ENCODE measurements at places on chromosomes 16 and 17. TPM values are rescaled to one million over a fixed set of nuclear protein-coding genes. Genes with fewer than 3 reads are reported as not detected.

DNA sequence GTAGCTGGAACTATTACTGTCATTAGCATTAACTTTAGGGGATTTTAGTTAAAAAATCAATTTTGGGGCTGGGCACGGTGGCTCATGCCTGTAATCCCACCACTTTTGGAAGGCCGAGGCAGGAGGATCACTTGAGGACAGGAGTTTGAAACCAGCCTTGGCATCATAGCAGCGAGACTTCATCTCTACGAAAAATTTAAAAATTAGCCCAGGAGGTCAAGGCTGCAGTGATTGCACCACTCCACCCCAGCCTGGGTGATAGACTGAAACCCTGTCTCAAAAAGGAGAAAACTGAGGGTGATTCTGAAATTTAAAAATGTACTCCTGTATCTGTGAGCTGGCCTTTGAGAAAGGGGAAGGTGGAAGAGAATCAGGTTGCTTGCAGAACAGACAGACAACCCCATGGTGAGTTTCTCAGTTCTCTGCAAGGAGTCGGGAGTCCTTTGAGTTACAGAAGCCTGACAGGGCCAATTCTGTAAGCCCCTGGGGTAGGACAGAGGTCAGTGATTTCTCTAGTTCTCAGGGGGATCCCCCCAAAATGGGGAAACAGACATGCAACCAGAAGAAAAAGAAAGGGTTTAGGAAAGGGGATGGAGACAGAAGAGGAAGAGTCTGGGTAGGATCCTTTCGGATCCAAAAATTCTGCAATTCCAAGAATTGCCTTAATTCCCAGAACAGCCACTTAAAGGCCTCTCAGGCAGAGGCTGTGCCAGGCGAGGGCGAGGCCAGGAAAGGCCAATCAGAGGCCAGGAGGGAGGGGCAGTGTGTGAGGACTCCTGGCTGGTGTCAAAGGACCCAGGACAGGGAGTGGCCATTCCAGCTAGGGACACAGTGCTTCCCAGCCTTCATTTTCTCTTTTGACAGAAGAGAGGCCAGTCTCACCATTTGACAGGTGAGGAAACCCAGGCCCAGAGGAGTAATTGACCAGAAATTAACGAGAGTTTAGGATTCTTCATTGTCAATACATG is 6.7 kb downstream of the NUPR1 start:
- no peak for DNase-seq

DNA sequence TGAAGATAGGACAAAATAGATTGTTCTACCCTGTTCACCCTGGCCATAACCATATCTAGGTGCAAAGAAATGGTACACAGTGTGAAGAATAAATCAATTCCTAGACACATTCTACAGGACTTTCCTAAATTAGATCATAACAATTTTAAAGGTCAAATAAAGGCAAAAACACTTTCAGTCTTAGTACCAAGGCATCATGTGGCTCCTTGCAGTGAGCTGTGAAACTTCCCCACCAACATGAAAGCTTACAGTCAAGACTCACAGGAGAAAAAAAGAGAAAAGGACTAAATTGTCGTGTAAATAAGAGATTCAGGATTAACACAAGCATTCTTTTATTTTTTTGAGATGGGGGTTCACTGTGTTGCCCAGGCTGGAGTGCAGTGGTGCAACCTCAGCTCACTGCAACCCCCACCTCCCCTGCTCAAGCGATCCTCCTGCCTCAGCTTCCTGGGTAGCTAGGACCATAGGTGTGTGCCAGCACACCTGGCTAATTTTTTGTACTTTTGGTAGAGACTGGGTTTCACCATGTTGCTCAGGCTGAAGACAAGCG is 14.2 kb downstream of the NSMCE1 start:
- peak; percentile 62 for DNase-seq

Gene KRT25
- not detected for total RNA-seq

- no peak for DNase-seq
These were observed 14.2 kb downstream of the ANKFY1 start for GRCh38 chr17:4249452-4250029.

- DNase-seq, result no peak
These were observed 96.6 kb downstream of the ENGASE start for GRCh38 chr17:79171188-79171587.

DNA sequence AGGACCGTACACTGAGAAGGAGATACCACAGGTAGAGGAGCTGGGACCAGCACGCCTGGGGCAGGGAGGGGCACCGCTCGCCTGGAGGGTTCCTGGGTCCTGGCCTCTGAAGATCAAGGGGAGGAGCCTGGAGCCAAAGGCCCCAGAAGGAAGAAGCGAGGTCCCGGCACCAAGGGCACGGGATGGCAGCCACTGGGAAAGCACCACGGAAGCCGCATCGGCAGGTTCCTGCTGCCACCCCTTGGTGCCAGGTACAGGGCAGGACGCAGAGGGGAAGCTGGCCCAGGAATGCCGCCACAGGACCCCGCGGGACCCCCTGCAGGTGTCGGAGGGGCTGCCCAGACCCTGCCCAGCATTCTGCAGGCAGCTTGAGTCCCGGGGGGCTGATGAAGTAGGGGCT is 42.5 kb upstream of the CBFA2T3 start:
- DNase-seq, result no peak

- DNase-seq, result peak; percentile 43
These were observed 11.7 kb upstream of the CNTNAP4 start for GRCh38 chr16:76265434-76266045.

GRCh38 chr16:73048292-73049080 is 558 bp upstream of the ZFHX3 start:
- no peak for DNase-seq

DNA sequence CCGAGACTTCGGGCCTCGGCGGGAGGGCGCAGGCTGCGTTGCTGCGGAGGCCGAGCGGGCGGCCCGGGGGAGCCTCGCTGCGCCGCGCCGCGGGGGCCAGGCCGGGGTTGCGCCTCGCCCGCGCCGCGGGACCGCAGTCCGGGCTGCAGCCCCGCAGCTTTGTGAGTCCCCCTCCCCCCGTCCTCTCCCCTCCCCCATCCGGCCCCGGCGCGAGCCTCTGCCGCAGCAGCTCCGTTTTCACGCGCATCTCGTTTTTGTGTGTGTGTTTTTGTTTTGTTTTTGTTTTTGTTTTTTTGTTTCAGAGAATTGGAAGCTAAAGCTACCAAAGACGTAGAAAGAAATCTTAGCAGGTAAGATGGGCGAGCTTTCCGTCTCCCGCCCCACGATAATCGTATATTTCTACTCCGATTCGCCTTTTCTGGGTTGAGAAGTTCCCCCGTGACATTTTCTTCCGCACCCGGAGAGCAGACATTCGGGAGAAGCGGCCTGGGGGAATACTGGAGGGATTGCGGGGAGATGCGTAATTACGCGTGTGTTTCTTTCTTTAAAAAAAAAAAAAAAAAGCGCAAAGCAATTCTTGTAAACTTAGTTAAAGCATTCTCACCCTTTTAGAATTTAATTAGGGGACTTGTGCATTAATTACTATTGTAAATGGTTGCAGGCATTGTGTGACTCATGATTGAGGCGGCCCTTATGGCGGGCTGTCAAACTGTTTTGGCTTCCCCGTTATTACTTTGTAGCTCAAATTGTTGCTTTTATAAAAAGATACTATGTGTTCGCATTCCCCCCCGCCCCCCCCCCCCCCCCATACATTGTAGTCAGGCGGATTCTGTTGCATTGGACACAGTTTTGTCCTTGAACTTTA is 732 bp downstream of the TNRC6A start:
- DNase-seq, result peak; percentile 61

GRCh38 chr16:58614212-58614611 is 15.4 kb downstream of the CNOT1 start:
- no peak for DNase-seq

DNA sequence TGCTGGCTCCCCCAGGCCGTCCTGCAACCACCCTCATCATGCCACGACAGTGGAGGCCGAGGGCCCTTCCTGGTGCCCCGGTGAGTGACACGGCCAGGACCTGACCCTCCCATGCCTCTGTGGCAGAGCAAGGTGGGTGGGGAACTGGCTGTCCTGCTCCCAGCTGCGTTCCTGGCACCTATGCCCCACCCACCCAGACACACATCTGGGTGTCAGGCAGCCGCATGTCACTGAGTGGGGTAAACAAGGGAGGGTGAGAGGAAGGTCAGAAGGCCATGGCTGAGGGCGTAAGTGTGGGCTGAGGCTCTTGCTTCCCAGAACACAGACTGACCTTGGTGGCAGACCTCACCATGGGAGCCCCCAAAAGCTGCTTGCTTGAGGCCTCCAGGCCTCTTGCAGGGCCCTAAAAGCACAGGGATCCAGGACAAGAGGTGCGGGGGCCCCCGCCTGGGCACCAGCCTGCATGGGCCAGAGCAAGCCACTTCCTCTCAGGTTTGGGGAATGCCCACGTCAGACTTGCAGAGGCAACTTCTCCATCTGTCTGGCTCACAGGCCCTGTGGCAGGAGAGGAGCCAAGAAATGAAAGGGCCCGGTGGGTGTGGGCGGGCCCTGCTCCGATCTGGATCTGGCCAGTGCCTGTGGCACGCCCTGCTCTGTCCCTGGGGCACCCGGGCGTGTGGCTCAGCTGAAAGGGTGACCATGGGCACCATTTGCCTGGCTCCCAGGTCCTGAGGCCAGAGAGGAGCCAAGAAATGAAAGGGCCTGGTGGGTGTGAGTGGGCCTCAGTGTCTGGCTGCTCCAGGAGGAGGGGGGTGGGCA is 3.9 kb upstream of the CCDC57 start:
- DNase-seq, result peak; percentile 75

Gene CACNG1
- total RNA-seq, result not detected

DNA sequence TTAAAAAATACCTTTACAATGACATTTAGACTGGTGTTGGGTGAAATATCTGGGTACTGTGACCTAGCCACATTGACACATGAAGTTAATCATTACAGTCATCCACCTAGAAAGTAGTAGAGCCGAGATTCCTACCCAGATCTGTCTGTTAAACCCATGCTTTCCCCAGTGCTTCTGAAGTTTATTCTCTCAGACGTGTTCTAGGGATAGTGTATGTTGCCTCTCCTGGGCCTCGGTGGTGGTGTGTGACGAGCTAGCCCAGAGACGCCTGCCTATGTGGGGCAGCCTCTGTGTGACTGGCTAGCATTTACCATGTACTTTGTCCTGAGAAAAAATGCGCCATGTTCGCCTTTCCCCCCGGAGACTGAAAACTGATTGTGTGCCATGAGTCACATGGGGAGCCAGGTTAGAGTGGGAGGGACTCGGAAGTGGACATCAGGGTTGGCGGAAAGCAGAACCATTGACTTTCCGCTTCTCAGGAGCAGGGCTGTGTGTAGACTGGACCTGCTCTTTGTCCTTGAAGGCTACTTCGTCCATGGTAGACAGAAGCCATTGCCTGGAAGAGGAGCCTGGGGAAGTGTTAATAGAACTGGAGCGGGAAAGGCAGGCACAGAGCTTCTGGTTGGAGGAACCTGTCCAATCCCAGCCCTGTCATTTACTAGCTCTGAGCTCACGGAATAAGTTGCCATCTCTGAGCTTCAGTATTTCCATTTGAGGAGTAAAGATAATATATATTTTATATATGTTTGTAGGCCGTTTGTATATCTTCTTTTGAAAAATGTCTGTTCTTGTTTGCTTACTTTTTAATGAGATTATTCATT is 235.5 kb downstream of the SNX29 start:
- DNase-seq, result no peak

Gene PERCC1
- 0.29 TPM for total RNA-seq

Gene NFATC3
- 104 TPM for total RNA-seq

- no peak for DNase-seq
These were observed 3.0 kb upstream of the ZDHHC7 start for GRCh38 chr16:85014311-85014710.

DNA sequence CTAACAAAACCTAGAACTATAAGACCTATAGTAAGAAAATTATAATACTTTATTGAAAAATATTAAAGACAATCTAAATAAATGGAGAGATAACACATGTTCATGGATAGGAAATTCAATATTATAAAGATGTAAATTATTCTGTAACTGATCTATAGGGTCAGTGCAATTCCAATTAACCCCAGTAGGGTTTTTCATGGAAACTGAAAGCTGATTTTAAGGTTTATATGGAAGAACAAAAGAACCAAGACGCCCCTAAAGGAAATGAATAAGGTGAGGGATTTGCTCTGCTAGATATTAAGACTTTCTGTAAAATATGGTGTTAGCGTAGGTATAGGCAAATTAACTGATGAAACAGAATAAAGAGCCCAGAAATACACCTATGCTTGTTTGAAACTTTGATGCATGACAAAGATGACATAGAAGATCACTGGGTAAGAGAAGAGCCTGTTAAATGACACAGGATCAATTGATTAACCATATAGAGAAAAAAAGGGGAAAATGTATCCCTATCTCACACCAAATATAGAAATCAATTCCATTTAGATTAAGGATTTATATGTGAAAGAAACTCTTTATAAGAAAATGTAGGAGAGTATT is 3.0 kb downstream of the ICAM2 start:
- no peak for DNase-seq

Gene UBN1
- 25.6 TPM for total RNA-seq

Gene KRT39
- total RNA-seq, result not detected

Gene SCNN1B
- total RNA-seq, result not detected

GRCh38 chr16:70152578-70153302 is 20.8 kb upstream of the CLEC18C start:
- no peak for DNase-seq

- DNase-seq, result no peak
These were observed 13.5 kb downstream of the MAPT start for GRCh38 chr17:45907750-45908395.

Gene MEIOC
- 0.16 TPM for total RNA-seq

DNA sequence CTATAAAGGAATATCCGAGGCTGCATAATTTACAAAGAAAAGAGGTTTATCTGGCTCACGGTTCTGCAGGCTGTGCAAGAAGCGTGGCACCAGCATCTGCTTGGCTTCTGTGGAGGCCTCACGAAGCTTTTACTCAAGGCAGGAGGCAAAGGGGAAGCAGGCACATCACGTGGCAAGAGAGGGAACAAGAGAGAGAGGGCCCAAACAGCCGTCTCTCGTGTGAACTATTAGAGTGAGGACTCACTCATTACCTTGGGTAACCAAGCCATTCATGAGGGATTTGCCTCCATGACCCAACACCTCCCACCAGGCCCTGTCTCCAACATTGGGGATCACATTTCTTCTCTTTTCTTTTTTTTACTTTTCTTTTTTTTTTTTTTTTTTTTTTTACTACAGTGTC is 7.5 kb upstream of the ALKBH5 start:
- no peak for DNase-seq

- DNase-seq, result no peak
These were observed 184.5 kb downstream of the IRF8 start for GRCh38 chr16:86083382-86084002.

DNA sequence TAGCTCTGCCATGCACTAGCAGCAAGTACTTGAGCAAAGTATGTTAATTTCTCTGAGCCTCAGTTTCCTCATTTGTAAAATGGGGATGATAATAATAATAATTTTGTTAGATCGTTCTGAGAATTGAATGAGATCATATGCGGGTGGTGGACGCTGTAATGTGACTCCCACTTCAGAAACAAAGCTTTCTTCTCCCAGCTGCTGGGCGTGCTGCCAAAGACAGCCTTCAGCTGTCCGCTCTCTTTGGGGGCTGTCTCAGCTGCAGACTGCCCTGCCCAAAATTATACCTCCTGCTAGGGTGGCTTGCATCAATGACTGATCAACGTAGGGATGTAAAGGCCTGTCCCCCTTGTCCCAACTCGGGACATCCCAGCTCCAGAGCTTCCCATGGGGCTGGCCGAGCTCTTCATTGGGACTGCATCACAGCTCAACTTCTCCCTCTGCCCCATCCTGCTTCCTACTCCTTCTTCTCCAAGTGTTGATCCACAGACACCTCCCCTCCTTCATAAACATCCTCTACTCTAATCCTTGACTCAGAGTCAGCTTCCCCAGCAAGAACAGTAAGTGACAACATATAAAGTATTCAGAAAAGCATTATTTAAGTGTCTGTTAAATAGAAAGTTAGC is 30.7 kb upstream of the CDH5 start:
- no peak for DNase-seq

Gene TMEM235
- not detected for total RNA-seq

All from activated CD8-positive, alpha-beta T cell treated with anti-CD3 and anti-CD28 coated beads for 36 hours (primary cell).